Esophagus squamous epithelium (tissue), 5 donors: ENCODE measurements at places on chromosomes 13 and 19. TPM values are rescaled to one million over a fixed set of nuclear protein-coding genes. Genes with fewer than 3 reads are reported as not detected.

ZSCAN18 gene
- 49.6 TPM for total RNA-seq

GRCh38 chr13:97321616-97322321, 99.6 kb downstream of the MBNL2 start:
- peak overlapping the region; percentile 0 for H3K27ac ChIP-seq
- H3K4me1 ChIP-seq, result peaks cover 78% of the 10 kb centered on the region
- no peak for DNase-seq
- H3K27me3 ChIP-seq, result no peaks in the 10 kb centered on the region
- no peaks in the 10 kb centered on the region for H3K36me3 ChIP-seq
- H3K4me3 ChIP-seq, result no peak overlapping the region

GRCh38 chr19:47094557-47095475, 18.8 kb downstream of the ZC3H4 start:
- peaks cover 44% of the 10 kb centered on the region for H3K4me1 ChIP-seq
- peak overlapping the region; percentile 91 for H3K27ac ChIP-seq

DNA sequence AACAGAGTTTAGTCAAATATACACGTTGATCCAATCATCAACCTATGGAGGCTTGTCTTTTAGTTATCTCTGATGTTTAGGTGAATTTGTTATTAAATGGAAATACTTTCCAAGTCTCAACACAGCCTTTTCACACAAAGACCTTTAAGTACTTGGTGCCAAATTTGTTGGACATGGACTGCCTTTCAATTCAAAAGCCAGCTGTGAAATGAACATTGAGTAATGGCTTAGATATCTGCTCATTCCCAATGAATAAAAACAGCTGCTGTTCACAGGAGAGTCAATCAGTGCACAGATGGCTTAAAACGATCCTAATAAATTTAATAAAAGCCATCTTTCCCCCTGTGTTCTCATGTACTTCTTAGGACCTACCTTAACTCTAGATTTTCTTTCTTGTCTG, 19.9 kb upstream of the DHRS12 start:
- no peak overlapping the region for H3K4me3 ChIP-seq
- DNase-seq, result no peak
- no peaks in the 10 kb centered on the region for H3K36me3 ChIP-seq
- H3K27me3 ChIP-seq, result no peaks in the 10 kb centered on the region
- peaks cover 11% of the 10 kb centered on the region for H3K4me1 ChIP-seq

DNA sequence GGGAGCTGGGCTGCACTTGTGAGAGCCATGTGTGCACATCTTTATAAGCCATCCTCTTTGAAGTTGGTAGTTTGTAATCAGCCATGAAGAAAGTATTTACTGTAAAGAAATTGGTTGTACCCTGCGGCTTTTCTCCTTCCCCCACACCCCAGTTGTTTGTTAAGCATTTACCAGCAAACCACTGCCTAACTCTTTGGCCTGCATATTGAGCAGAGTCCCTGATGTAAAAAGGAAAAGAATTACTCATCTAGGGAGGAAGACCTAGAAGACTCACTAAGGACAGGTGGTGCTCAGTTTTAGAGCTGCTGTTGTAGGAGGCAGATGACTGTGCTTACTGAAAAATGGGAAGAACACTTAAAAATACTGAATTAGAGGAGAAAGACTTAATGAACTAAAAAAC, 245.3 kb downstream of the PCCA start:
- H3K27ac ChIP-seq, result no peak overlapping the region
- no peaks in the 10 kb centered on the region for H3K27me3 ChIP-seq
- no peaks in the 10 kb centered on the region for H3K36me3 ChIP-seq
- H3K4me3 ChIP-seq, result no peak overlapping the region
